ENCODE measurements at places on chromosomes 12 and 14. TPM values are rescaled to one million over a fixed set of nuclear protein-coding genes. Genes with fewer than 3 reads are reported as not detected.

DPY19L2 gene
- 4.6 TPM for total RNA-seq

GRCh38 chr12:89932954-89933353, 224.3 kb upstream of the ATP2B1 start:
- no peaks in the 10 kb centered on the region for H3K36me3 ChIP-seq
- H3K27me3 ChIP-seq = no peaks in the 10 kb centered on the region
- no peak overlapping the region for H3K4me3 ChIP-seq
- H3K27ac ChIP-seq = no peak overlapping the region
- no peaks in the 10 kb centered on the region for H3K4me1 ChIP-seq

GRCh38 chr14:39307815-39308214, 74.1 kb downstream of the MIA2 start:
- no peaks in the 10 kb centered on the region for H3K27me3 ChIP-seq
- no peak overlapping the region for H3K27ac ChIP-seq
- DNase-seq = no peak
- H3K4me1 ChIP-seq = no peaks in the 10 kb centered on the region

DNA sequence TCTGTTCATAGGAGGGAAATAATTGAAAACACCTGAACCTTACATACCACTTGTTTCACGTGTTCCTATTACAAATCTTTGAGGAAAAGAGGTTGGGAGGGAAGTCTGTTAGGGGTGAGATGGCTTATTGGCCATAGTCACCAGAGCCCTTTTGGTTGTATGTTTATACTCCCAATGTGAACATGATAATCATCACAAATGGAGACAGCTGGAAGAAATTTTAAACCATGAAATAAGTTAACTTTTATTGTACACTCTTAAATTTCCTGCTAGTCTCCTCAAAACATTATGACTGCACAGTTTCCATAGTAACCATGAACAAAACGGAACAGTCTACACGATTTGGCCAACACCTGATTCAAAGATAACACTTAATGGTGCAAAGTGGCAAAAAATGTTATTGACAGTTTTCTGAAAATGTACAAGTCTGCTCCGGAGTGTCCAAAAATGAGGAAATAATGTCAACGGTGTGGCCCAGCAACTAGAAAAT, 56.9 kb downstream of the LMNTD1 start:
- no peak overlapping the region for H3K27ac ChIP-seq
- H3K4me1 ChIP-seq = no peaks in the 10 kb centered on the region
- no peaks in the 10 kb centered on the region for H3K27me3 ChIP-seq
- DNase-seq = no peak
- H3K36me3 ChIP-seq = no peaks in the 10 kb centered on the region

DNA sequence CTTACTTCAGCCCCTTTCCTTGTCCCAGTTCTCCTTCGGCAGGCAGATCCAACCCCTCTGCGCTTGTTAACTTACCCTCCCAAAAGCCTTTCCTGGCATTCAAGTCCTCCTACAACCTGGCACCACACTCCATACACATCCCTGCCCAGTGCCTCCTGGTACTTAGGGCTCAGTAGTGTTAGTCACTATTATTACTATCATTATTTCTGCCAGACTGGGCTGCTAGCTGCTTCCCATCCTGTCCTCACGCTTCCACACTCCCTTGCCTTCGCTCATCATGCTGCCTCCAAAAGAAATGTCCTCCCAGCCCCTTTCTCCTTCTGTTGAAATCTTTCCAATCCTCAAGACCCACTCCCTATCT, 1.6 kb upstream of the HDAC7 start:
- H3K27ac ChIP-seq = peak overlapping the region; percentile 93
- no peaks in the 10 kb centered on the region for H3K36me3 ChIP-seq
- H3K27me3 ChIP-seq = no peaks in the 10 kb centered on the region

GRCh38 chr12:114686426-114686772, 2.4 kb upstream of the TBX3 start:
- H3K4me3 ChIP-seq = no peak overlapping the region
- no peak overlapping the region for H3K27ac ChIP-seq
- H3K36me3 ChIP-seq = no peaks in the 10 kb centered on the region
- DNase-seq = no peak
- H3K27me3 ChIP-seq = no peaks in the 10 kb centered on the region

DNA sequence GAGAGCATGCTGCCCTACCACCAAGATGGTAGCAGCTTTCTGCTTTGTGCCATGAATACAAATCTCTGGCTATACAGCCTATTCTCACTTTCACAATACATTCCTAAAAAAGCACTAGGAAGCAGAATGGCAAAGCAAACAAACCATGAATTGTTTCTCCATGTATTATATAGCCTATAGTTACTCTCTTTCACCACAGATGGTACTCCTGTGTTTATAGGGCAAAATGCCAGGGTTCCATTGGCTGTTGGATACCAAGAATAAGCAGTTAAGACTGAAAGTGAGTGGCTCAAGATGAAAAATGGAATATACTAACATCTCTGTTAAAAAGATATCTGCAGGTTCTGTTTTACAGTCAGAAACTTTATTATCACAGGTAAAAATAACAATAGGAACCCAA, 11.1 kb downstream of the ARF3 start:
- H3K36me3 ChIP-seq = peaks cover 7% of the 10 kb centered on the region
- no peaks in the 10 kb centered on the region for H3K4me1 ChIP-seq
- H3K4me3 ChIP-seq = no peak overlapping the region
- no peak for DNase-seq

KCNH5 gene
- not detected for total RNA-seq
